Esophagus squamous epithelium (tissue), 5 donors: ENCODE measurements at places on chromosomes 16 and 17.

DNA sequence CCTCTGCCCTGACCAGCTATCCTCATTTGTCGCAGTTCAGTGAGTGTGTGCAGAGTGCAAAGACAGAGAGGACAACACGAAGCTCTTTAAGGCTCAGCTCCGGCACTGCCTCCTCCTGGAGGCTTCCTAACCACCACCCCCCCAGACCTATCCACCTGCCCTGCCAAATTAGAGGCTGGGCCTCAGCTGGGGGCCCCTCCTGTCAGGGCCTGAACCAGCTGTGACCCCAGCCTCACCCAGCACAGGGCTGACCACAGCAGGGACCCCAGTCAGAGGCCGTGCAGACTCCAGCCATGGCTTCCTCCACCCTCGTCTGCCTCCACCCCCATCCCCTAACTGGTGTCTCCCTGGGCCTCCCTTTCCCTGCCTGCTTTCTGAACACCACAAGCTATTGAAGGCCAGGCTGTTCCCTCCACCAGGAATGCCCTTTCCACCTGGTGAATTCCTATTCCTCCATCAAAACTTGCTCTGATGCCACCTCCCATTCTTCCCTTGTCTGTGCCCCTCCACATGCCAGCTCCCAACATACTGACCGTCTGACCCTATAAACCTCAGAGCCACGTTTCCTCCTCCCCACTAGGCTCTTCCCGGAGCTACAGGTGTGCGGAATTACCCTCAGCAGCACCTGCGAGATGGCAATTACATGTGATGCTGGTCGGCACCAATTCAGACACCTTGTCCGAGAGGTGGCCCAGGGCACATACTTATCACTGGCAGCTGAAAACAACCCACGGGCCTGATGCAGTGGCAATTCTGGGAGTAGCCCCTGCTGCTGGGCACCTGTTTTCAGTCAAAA is 8.8 kb downstream of the SREBF1 start:
- no peak for DNase-seq

DNA sequence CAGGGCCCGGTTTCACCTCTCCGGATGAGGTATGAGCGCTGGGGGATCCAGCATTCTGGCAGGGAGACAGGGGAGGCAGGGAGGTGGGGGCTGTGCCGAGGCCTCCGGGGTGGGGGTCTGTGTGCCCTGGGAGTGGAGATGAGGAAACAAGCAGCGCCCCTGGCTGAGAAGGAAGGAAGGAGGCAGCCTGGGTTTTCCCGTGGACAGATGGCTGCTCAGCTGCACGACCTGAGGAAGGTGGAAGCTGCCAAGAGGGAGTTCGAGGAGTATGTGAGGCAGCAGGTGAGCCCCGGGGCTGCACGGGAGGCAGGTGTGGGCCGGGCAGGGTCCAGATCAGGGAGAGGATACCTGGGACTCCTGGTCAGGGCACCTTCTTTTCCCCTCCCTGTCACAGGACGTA is 4.3 kb downstream of the RNF112 start:
- DNase-seq: no peak

- DNase-seq: no peak
Measured at GRCh38 chr16:35311475-35311874, 1852.1 kb downstream of the TP53TG3F start.

GRCh38 chr16:57766714-57767348 is 31.3 kb downstream of the KATNB1 start:
- no peak for DNase-seq

DNA sequence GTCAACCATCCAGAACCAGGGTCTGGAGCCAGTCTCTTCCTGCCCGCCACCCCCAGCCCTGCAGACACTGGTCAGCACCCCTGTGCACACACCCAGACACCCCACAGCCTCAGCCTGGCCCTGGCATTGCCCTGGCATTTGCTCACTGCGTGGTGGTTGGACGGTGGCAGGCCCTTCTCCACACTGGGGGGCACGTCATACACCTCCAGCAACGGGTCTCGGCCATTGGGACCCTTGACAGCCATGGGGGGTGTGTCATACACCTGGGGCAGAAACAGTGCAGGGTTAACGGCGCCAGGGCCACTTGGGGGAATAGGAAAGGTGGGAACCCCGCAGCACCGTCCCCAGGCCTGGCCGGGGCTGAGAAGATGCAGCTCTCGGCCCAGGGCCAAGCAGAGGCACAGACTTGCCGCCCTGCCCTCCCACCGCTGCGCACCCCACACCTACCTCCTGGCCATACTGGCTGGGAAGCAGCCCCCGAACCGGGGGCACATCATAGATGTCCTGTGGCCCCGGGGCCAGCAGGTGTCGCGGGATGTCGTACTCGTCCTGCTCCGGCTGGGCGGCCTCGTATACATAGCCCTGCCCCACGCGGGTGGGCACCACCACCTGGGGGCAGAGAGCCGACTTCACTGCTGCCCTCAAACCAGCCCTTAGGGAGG is 14.6 kb downstream of the BCAR1 start:
- no peak for DNase-seq

GRCh38 chr16:23826528-23827045 is 9.2 kb upstream of the PRKCB start:
- DNase-seq: no peak

- DNase-seq: no peak
Measured at GRCh38 chr16:82643936-82644630, 17.3 kb downstream of the CDH13 start.

DNA sequence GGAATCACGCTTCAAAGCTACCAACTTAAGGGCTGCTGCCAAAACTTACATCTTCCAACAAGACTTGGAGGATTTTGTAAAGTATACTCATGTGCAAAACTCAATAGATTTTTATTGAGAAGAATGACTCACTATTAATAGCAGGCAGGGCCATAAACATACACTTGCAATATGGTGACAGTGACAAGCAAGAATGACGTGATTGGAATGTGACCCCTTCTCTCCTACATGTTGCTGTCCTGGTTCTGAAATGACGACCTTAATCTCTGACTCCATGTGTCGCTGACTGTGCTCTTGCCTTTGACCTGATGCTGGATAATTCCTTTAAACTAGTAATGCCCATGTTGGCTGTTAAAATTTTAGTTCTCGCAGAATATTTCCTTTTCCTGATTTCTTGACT is 174.5 kb downstream of the PARN start:
- DNase-seq: no peak

DNA sequence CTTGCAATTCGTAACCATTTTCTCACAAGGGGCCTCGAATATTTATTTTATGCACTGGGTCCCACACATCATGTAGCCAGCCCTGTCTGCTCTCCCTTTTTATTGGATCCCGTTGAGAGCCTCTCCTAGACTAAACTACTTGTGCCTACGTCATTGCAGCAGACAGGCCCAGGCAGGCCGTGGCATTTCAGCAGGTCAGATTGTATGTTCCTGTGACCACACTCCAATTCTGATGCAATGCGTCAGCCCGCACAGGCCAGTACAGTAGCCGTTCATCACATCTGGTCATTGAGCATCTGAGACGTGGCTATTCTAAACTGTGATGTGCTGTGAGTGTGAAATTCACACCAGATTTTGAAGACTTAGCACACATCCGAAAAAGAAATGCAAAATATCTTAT is 42.2 kb downstream of the ABAT start:
- no peak for DNase-seq

- DNase-seq: no peak
Measured at GRCh38 chr17:19360772-19361171, 1.8 kb downstream of the B9D1 start.

DNA sequence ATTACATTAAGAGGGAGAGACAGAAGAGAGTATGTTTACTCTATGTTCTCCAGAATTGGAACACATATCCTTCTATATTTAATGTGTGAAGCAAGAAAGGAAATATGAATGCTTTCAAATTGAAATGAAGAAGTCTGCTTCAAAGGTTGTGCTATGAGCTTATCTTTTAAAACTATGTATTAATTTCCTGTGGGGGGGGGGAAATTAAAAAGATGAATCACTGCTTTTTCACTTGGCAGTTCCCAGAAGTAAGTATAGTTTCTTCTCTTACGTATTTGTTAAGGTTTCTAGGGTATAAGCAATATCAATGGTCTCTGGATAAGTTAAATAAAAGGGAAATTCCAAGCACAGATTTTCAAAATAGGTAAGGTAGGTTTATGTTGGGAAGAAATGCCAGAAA is 7.0 kb downstream of the TERF2 start:
- no peak for DNase-seq

GRCh38 chr17:78020717-78021108 is 62.2 kb downstream of the TNRC6C start:
- no peak for DNase-seq

DNA sequence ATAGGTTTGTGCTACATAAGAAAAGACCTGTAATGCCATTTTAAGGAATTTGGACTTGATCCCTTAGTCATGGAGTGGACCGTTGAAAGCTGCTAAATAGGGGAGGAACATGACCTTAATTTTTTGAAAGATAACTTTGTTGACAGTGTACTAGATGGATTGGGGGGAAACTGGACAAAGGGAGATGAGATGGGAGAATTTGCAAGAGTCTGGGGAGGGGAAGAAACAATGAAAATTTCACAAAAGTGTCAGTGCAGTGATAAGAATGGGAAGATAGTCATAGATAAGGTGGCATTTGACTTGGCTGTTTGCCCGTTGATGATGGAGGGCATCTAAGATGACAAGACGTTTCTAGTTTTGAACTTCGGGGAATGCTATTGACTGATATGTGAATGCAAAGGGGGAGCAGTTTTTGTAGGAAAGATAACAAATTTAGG is 22.3 kb upstream of the KRT10 start:
- no peak for DNase-seq

DNA sequence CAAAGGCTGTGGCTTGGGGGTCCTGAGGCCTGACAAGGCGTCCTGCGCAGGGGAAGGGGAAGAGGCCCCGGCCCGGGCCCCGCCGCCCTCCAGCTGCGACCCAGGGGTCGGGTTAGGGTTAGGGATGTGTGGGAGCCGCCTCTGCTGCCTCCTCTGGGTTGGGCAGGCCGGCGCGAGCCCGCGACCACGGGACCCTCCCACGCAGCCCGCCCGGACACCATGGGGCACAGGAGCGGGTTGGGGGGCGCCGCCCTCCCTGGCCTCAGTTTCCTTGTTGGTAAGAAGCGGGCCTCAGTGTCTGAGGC is 386 bp downstream of the CIAO3 start:
- no peak for DNase-seq

DNA sequence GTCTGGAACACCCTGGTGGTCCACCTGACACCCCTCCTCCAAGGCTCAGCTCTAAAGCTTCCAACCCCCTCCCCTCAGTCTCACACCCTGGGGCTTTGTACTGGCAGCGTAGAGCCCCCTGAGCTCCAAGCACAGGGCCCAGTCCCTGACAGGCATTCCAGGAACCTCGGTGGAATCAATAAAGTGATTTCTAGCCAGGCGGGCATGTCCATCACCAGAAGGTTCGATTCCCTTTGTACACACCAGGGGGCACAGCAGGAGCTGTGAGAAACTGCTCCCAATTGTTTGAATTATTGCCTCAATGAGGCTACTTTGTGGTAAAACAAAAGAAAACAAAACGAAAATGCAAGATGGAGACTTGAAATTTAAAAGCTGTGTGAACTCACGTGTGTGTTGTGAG is 51.8 kb downstream of the SMPD3 start:
- DNase-seq: no peak

- no peak for DNase-seq
Measured at GRCh38 chr17:44608727-44609435, 47.4 kb upstream of the MEIOC start.

DNA sequence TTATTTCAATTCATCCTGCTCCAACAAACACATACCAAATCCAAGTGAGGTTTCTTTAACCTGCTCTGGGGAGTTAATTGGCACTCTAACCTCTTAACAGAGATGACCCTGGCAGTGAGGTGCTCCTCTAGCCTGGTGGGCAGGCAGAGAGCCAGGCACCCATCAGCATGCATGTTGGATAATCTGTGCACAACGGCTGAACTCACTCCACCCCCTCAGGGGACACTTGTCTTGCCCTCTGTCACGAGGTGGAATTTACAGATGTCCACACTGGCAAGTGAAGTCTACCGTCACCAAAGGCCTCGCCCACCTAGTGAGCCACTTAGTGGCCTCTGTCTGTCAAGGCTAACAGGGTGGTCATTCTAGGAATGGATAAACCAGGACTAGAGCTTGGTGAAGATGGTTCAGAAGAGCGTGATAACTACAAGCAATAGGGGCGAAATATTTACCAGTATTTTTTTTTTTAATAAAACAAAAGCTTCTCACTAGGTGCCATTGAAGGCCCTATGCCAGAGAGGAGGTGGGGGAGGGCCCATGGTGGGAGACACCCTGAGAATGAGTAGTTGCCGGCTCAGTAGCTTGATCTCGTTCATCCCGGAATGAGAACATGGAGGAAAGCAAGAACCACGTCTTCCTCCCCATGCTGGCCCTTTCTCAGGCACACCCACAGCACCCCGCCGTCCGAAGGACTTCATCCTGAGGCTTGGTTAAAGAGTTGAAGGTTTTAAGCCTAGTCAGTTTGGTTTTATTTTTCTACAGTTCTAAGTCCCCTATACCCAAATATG is 25.2 kb downstream of the PLD6 start:
- DNase-seq: no peak

GRCh38 chr17:73231395-73231794 is 30.3 kb downstream of the CPSF4L start:
- DNase-seq: no peak

GRCh38 chr16:89823087-89823823 is 5.0 kb upstream of the SPIRE2 start:
- no peak for DNase-seq

GRCh38 chr17:3960764-3961163 is 3.5 kb downstream of the ATP2A3 start:
- DNase-seq: no peak

- no peak for DNase-seq
Measured at GRCh38 chr16:66651965-66652364, 44.6 kb downstream of the CMTM4 start.

DNA sequence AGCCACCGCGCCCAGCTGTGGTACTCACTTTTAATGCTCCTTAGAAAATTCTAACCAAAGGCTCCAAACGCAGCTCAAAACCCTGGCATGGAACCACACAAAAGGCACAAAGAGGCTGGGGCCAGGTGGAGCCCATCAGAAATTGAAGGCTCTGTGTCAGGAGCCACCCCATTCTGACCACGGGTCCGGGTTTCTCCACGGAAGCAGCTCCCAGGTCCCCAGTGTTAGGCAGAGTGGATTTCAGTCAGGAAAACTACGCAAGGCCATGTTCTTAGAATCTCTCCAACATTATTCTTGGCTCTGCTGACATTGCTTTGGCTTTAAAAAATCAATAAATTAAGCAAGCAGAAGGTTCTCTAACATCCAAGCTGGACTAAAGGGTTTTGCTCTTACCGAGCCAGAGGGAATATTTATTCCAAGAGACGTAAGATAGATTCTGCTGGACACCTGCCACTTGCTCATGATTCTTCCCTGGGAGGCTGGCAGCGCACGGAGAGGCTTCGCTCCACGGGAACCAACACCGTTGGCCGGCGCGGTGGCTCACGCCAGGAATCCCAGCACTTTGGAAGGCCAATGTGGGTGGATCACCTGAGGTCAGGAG is 93.5 kb downstream of the NXN start:
- DNase-seq: no peak

DNA sequence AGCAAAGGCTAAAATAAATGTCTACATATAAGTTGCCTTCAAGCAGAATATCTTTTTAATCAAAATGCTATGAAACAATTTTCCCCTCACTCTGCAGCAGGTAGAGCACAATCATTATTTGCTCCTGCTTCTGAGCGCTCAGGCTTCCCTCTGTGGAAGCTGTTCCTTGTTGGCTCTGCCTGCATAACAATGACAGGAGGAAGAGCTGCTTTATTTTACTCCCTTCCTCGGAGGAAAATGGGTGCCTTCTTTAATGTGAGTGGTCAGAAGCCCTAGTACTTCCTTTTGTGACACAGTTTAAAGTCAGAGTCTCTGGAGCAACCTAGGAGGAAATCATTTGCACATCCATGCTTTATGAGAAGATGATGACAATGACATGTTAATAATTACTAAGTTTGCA is 492.1 kb downstream of the CDH8 start:
- DNase-seq: no peak
